PC-3 (cell line): ENCODE measurements at places on chromosomes 1 and 21. TPM values are rescaled to one million over a fixed set of nuclear protein-coding genes. Genes with fewer than 3 reads are reported as not detected.
A peak's percentile ranks its signal among the peaks of the same experiment; 100 is the strongest.

- no peaks in the 10 kb centered on the region for H3K27me3 ChIP-seq
- H3K27ac ChIP-seq, result no peak overlapping the region
- no peaks in the 10 kb centered on the region; the same call in 1 of the 2 replicates for H3K36me3 ChIP-seq
- no peaks in the 10 kb centered on the region for H3K4me1 ChIP-seq
These were observed 24.2 kb downstream of the SLC19A2 start for GRCh38 chr1:169461390-169462000.

- no peak overlapping the region for H3K4me3 ChIP-seq
- H3K36me3 ChIP-seq, result no peaks in the 10 kb centered on the region
- H3K4me1 ChIP-seq, result peaks cover 20% of the 10 kb centered on the region
- no peak overlapping the region for H3K27ac ChIP-seq
- no peaks in the 10 kb centered on the region for H3K27me3 ChIP-seq
These were observed 58.6 kb downstream of the MAST2 start for GRCh38 chr1:45862008-45862407.

DNA sequence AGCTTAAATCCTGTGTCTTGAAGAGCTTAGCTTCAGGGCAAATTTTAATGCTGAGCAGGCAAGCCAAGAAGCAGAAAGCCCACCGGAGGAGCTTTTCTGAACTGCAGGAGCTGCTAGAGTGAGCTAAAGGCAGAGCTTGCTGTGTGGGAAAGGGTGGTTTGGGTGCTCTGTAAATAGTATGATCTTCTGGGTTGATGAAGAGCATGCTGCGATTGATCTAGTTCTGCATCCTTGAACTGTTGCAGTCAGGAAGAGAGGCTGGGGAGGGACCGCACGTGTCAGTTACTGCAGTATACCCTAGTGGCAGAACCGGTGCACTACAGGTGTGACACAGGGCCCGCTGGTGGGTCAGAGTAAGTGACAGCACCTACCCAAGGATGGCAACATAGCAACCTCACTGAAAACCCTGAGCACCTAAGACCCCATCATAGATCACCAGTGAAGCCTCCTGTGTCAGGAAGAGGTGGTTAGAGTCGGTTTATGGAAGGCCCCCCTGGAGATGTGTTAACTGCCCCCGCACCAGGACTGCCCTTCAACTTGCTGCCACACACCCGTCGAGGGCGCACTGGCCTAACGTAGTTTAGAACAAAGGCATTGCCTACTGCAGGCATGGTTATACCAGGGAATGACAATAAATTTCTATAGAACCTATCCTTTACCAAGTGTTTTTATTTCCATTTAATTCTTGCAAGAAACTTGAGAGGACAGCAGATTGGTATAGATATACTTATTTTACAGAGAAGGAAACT is 146.0 kb upstream of the KIAA0040 start:
- H3K27ac ChIP-seq, result no peak overlapping the region
- H3K36me3 ChIP-seq, result no peaks in the 10 kb centered on the region
- H3K4me1 ChIP-seq, result no peaks in the 10 kb centered on the region
- peaks cover 44% of the 10 kb centered on the region for H3K27me3 ChIP-seq

GRCh38 chr1:99674115-99675064 is 28.5 kb downstream of the PALMD start:
- no peaks in the 10 kb centered on the region for H3K36me3 ChIP-seq
- no peak overlapping the region for H3K4me3 ChIP-seq

Gene S100B
- not detected in 2 replicates for total RNA-seq

- no peak overlapping the region for H3K4me3 ChIP-seq
- no peak for DNase-seq
- no peaks in the 10 kb centered on the region for H3K27me3 ChIP-seq
- H3K27ac ChIP-seq, result no peak overlapping the region
- peaks cover 12% of the 10 kb centered on the region for H3K4me1 ChIP-seq
These were observed 65.4 kb downstream of the TIAM1 start for GRCh38 chr21:31278511-31279130.

- H3K4me1 ChIP-seq, result no peaks in the 10 kb centered on the region
- H3K4me3 ChIP-seq, result no peak overlapping the region
- H3K36me3 ChIP-seq, result no peaks in the 10 kb centered on the region
- no peak for DNase-seq
These were observed 358.3 kb downstream of the KIF26B start for GRCh38 chr1:245512980-245513578.

DNA sequence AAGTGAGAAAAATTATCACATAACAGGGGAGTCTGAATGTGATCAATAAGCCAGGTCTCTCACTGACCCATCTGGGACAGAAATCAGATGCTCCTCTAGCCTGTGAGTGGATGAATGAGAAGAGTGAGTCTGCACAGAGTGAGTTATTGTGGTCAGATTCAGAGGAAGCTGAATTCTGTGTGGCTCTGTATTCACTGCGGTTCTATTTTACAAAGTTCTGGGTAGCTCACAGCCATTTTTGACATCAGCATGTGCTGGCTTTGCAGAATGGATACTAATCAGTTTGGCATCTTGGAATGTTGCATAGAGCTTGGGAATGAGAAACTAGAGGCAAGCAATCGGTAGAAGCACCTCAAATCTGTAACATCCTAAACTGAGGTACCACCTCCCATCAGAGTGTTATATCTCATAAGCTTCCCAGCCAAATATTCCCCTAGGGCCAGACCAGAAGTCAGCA is 3.8 kb downstream of the COLGALT2 start:
- H3K4me3 ChIP-seq, result no peak overlapping the region
- no peaks in the 10 kb centered on the region for H3K27me3 ChIP-seq
- H3K27ac ChIP-seq, result no peak overlapping the region
- H3K36me3 ChIP-seq, result no peaks in the 10 kb centered on the region
- peaks cover 6% of the 10 kb centered on the region; the same call in 1 of the 2 replicates for H3K4me1 ChIP-seq

DNA sequence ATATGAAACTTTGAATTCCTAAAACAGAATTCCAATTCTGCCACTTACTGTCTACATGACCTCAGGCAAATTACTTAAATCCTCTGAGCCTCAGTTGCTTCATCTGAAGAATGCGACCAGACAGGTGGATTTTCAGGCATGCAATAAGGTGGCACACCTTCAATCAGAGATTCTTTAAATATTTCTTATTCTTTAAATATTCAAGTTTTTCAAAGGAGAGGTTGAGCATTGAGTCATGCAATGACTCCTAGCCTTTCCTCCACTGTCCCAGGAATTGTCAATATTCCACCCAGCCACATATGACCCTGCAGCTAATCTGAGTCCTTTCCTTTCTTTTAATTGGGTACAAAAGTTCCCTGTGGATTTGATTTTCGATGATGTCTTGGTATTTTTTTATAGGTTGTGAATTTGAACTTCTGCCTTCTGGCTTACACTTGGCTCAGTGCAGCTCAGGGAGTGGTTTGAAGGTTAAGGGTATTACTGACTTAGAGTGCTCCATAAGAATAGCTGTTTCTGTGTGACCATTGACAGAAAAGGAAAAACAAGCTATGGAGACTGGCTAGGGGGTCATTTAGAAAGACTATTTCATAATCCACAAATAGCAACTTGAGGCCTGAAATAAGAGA is 52.2 kb upstream of the PRDX6 start:
- peak overlapping the region; percentile 76 for H3K27ac ChIP-seq
- H3K4me3 ChIP-seq, result peak overlapping the region; percentile 5; the same call in 1 of the 2 replicates
- H3K27me3 ChIP-seq, result no peaks in the 10 kb centered on the region
- H3K4me1 ChIP-seq, result peaks cover 80% of the 10 kb centered on the region
- H3K36me3 ChIP-seq, result no peaks in the 10 kb centered on the region

GRCh38 chr1:45211076-45211475 is 4.7 kb upstream of the ZSWIM5 start:
- H3K36me3 ChIP-seq, result no peaks in the 10 kb centered on the region
- peaks cover 10% of the 10 kb centered on the region for H3K4me1 ChIP-seq
- no peak overlapping the region for H3K27ac ChIP-seq
- no peaks in the 10 kb centered on the region for H3K27me3 ChIP-seq

Gene TMEM51
- total RNA-seq, result 12.6 and 20.8 TPM in 2 replicates

Gene LIN9
- total RNA-seq, result 21.9 and 25.3 TPM in 2 replicates

GRCh38 chr1:199948587-199949280 is 78.8 kb upstream of the NR5A2 start:
- DNase-seq, result peak; percentile 64
- H3K4me1 ChIP-seq, result no peaks in the 10 kb centered on the region
- no peak overlapping the region for H3K27ac ChIP-seq
- H3K4me3 ChIP-seq, result no peak overlapping the region

Gene VWA5B1
- total RNA-seq, result not detected in 2 replicates

Gene TOR1AIP2
- 28.9 and 29.6 TPM in 2 replicates for total RNA-seq

Gene STMN1
- total RNA-seq, result 177 and 206 TPM in 2 replicates

DNA sequence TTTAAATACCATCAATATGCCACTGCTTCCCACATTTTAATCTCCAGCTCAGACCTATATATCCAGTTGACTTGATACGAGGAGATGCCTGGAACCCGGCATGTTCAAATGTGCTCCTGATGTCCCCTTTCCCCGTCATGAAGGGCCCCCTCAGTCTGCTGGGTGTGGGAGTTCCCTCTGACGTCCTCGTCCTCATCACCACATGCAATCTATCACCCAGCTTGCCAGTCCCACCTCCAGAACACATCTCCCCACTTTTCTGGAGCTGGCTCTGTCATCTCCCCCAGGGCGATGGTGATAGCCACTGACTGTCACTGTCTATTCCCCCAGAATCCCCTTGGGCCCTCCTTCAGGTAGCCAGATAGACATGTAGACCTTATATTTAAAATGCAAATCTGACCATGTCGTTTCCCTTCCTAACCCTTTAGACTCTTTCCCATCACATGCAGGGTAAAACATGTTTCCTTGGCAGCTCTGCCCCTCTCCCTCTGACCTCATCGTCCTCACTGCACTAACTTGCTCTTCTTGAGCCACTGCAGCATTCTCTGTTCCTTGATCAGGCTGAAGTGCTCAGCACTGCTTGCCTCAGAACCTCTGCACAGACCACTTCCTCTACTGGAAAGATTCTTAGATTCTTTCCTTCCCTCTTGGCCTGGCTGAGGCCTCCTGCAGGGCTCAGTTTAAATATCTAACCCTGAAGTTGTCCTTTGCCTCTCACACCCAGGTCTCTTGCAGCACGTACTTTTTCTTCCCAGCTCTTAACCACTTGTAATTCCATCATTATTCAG is 7.4 kb downstream of the AZIN2 start:
- H3K4me3 ChIP-seq, result no peak overlapping the region
- peaks cover 4% of the 10 kb centered on the region; the same call in 1 of the 2 replicates for H3K4me1 ChIP-seq
- no peaks in the 10 kb centered on the region for H3K36me3 ChIP-seq

DNA sequence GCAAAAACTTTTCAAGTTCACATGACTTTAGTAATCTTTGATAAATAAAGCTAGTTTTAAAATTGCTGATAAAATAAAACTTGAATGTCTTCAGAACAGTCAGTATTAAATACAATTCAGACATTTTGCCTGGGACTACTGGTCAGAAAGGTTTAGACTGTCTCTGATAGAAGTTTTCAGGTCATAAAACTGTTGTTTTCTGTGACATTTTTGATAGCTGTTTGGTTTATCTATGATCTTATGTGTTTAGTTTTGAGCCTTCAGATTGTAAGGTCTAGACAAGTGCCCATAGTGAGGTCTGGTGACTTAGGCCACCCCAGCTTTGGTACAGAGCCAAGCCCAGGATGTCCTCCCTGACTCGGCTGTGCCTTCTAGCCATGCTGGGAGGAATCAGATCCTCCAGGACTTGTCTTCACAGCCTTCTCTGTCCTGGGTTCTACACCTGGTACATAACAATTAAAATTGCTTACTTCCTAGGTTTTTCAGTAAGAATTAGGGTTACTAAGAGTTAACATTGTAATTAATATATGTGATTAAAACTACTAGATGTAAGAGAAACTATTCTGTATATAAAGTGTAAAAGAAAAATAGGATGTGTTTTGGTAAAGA is 15.1 kb upstream of the DNAH14 start:
- H3K27ac ChIP-seq, result no peak overlapping the region
- H3K4me3 ChIP-seq, result no peak overlapping the region
- no peaks in the 10 kb centered on the region; the same call in 1 of the 2 replicates for H3K36me3 ChIP-seq
- no peaks in the 10 kb centered on the region for H3K27me3 ChIP-seq
- no peaks in the 10 kb centered on the region for H3K4me1 ChIP-seq

DNA sequence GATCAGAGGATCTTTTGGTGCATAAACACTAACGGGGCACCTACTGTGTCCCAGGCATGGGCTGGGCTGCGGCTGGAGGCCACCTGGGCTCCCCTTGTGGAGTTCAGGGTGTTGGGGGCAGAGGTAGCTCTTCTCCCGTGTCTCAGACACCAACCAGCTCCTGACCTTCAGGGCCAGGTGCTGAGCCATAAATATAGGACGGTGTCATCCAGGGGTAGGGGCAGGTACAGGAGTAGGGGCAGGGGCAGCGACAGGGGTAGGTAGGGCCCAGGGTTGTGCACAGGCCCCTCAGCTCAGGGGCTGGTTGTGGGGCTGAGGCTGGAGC is 18.0 kb upstream of the LRRC3 start:
- no peak overlapping the region for H3K4me3 ChIP-seq
- H3K4me1 ChIP-seq, result no peaks in the 10 kb centered on the region
- H3K27me3 ChIP-seq, result no peaks in the 10 kb centered on the region
- H3K36me3 ChIP-seq, result no peaks in the 10 kb centered on the region

DNA sequence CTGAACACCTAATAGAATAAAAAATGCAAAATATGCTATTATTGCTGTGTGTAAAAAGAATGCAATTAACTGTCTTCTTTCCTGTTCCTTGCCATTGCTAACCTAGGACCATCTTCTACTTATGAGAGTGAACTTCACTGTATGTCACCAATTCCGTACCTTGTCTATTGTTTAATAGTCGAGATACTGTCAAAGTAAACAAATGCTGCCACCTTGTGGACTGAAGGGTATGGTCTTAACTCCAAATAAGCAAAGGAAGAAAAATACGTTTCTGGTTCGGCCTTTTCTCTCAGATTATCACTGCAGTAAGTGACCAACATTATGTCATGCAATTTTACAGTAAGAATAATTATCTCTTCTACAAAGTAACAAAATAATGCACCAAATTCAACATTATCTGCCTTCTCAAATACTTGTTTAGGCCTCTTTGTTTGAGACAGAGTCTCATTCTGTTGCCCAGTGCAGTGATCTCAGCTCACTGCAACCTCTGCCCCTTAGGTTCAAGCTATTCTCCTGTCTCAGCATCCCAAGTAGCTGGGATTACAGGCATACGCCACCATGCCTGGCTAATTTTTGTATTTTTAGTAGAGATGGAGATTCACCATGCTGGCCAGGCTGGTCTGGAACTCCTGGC is 133.4 kb downstream of the COP1 start:
- peaks cover 2% of the 10 kb centered on the region; the same call in 1 of the 2 replicates for H3K36me3 ChIP-seq
- H3K27me3 ChIP-seq, result no peaks in the 10 kb centered on the region
- DNase-seq, result peak; percentile 71
- no peak overlapping the region for H3K27ac ChIP-seq
- H3K4me1 ChIP-seq, result no peaks in the 10 kb centered on the region

GRCh38 chr1:65431111-65431705 is 10.7 kb downstream of the LEPR start:
- H3K27me3 ChIP-seq, result no peaks in the 10 kb centered on the region
- DNase-seq, result peak; percentile 58
- peaks cover 22% of the 10 kb centered on the region for H3K4me1 ChIP-seq
- no peak overlapping the region for H3K27ac ChIP-seq

GRCh38 chr1:181159451-181160140 is 71.1 kb downstream of the IER5 start:
- H3K27ac ChIP-seq, result peak overlapping the region; percentile 70
- no peaks in the 10 kb centered on the region for H3K27me3 ChIP-seq
- H3K4me3 ChIP-seq, result no peak overlapping the region
- peak; percentile 82 for DNase-seq
- no peaks in the 10 kb centered on the region for H3K36me3 ChIP-seq

Gene RHD
- total RNA-seq, result not detected in 2 replicates

- no peak for DNase-seq
- no peak overlapping the region for H3K27ac ChIP-seq
- no peak overlapping the region for H3K4me3 ChIP-seq
- no peaks in the 10 kb centered on the region for H3K27me3 ChIP-seq
- no peaks in the 10 kb centered on the region for H3K4me1 ChIP-seq
These were observed 89.4 kb downstream of the TM2D1 start for GRCh38 chr1:61635557-61635956.

GRCh38 chr1:210940081-210940617 is 193.8 kb downstream of the KCNH1 start:
- H3K4me1 ChIP-seq, result no peaks in the 10 kb centered on the region
- no peak for DNase-seq
- H3K27me3 ChIP-seq, result no peaks in the 10 kb centered on the region; the same call in 1 of the 2 replicates
- no peak overlapping the region for H3K4me3 ChIP-seq

Gene NR1I3
- total RNA-seq, result not detected in 2 replicates
